Caco-2 (cell line): ENCODE measurements at places on chromosomes 3 and 15. TPM values are rescaled to one million over a fixed set of nuclear protein-coding genes. Genes with fewer than 3 reads are reported as not detected.

Gene CAV3
- not detected in 2 replicates for total RNA-seq

GRCh38 chr15:31434588-31435260 is 108.1 kb downstream of the KLF13 start:
- DNase-seq: no peak

Gene CEP70
- 18.5 and 25.0 TPM in 2 replicates for total RNA-seq

Gene RBP2
- total RNA-seq: 26.9 and 28.0 TPM in 2 replicates

Gene MLH1
- total RNA-seq: 49.6 and 51.0 TPM in 2 replicates

- DNase-seq: no peak
Observed at GRCh38 chr3:126160243-126161210, 19.9 kb downstream of the ALDH1L1 start.

Gene GOLGA8K
- not detected in 2 replicates for total RNA-seq

Gene NTRK3
- total RNA-seq: not detected in 2 replicates

DNA sequence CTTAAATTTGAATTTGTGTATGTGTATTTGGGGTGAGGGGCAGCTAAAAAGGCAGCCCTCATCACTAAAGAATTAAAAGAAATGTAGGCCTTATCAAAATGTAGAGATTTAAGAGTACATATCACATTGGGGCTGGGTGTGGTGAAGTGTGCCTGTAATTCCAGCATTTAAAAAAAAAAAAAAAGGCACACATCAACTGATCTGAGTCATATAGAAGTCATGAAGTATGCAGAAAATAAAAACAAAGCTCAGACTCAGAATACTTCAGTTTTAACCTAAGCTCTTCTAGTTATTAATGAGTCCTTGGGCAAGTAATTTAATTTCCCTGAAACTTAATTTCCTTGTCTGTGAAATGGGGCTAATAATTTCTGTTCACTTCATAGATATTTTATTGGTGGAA is 31.6 kb downstream of the SLC24A1 start:
- no peak for DNase-seq

GRCh38 chr3:143016321-143016972 is 15.1 kb downstream of the U2SURP start:
- DNase-seq: no peak

- no peak for DNase-seq
Observed at GRCh38 chr15:83306561-83306960, 22.1 kb upstream of the BNC1 start.

DNA sequence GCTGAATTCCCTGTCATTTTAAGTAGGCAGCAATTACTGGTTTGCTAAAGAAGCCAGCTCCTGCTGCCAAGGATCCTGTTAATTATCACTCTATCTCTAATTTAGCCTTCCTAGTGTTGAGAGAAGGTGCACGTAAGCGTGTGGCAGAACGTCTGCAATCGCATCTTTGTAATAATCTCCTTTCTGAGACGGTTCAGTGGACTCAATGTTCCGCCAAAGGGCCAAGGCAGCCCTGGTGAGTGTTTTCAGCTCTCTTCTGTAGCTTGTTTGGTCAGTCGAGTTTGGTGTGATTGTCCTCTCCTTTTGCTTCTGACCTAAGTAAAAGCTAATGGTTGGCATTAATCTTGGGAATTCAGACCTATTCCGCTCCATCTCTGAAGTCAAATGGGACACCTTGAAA is 24.2 kb downstream of the MITF start:
- DNase-seq: no peak

GRCh38 chr3:149042789-149043386 is 43.4 kb downstream of the HLTF start:
- DNase-seq: no peak

- DNase-seq: no peak
Observed at GRCh38 chr3:41223691-41224090, 24.4 kb downstream of the CTNNB1 start.

- DNase-seq: no peak
Observed at GRCh38 chr3:136535906-136536305, 216.3 kb downstream of the STAG1 start.

- no peak for DNase-seq
Observed at GRCh38 chr15:90286678-90287077, 21.2 kb downstream of the NGRN start.

Gene TMEM207
- total RNA-seq: 0.65 TPM in 1 of 2 replicates, not detected in the other

DNA sequence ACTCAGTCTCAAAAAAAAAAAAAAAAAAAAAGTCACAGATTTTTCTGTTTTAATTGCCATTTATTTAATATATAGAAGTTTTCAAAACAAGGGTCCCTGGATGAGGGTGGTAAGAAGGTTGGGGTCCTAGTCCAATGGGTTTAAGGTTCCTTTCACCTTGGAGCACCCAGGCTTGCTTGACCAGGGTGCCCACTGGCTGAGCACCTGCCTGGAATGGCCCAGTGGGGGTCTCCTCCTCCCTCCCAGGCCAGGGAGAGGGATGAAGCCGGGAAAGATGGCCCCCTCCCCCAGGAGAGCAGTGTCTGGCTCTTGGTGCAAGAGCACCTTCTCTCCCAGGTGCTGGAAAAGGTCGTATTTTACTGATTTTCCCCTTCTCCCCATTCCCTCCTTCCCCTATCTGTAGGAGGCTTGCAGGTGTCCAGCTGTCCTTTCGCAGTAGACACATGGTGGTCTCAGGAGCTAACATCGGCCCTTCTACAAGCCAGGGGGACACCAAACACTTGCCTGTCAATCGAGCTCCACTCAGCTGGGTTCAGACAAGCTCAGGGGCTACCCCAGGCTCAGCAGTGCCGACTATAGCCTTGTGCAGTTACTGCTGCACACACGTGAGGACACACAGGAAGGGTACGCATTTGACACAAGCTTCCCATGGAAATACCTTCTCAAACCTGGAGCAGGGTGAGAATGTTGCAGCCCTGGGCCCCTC is 112.3 kb upstream of the KLF13 start:
- no peak for DNase-seq

Gene DTX3L
- 17.3 and 21.9 TPM in 2 replicates for total RNA-seq

Gene MAP6D1
- total RNA-seq: 2.9 and 5.1 TPM in 2 replicates

Gene WWTR1
- total RNA-seq: 16.2 and 19.1 TPM in 2 replicates

GRCh38 chr3:127424766-127425504 is 137.1 kb upstream of the PRR20G start:
- no peak for DNase-seq
